ENCODE measurements at places on chromosomes 5 and 9.
A peak's percentile ranks its signal among the peaks of the same experiment; 100 is the strongest.

GRCh38 chr9:87064311-87064710, 117.0 kb upstream of the GAS1 start:
- DNase-seq = no peak

GRCh38 chr9:92257327-92257726, 36.2 kb downstream of the IARS1 start:
- DNase-seq = no peak

DNA sequence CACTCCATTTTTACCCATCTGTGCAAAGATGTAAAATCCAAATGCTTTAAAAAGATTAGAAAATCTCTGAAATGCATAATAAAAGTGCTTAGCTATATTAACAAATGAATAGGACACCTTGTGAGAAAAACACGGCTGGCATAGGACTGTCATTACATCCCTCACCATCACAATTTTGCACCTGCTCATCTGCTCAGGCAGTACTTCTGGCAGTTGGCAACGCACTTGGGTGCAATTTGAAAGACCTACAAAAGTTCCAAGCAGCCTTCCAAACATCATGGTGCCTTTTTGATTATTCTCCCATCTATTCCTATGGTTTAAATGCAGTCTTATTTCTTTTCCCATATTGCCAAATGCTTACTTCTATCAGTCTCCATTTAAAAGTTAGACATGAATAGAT, 501.8 kb downstream of the ENC1 start:
- DNase-seq = no peak

- no peak for DNase-seq
These were observed 151.0 kb downstream of the GCNT1 start for GRCh38 chr9:76610011-76610352.

GRCh38 chr5:174459071-174459702, 265.2 kb upstream of the MSX2 start:
- DNase-seq = no peak

DNA sequence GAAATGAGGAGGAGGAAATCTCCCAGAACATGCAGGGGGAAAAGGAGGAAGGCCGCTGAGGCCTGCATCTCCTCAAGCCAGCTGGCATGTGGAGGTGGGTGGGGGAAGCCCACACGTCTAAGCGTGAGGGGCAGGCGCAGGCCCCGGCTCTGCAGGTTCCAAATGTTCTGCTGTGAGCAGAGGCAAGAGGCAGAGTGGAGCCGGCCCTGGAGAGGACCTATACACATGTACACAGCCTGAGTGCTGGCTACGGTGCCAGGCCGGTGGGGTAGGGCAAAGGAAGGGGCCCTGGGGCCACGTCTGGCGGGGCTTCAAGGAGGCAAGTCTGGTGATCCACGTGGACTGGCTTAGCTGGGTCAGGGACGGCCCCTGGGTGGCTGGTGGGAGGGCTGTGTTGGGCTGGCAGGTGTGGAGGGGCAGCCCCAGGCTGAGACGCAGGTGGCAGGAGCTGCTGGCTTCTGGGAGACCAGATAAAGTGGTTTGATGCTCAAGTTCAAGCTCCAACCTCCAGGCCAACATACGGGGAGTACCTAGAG, 26.4 kb downstream of the LPCAT1 start:
- no peak for DNase-seq

DNA sequence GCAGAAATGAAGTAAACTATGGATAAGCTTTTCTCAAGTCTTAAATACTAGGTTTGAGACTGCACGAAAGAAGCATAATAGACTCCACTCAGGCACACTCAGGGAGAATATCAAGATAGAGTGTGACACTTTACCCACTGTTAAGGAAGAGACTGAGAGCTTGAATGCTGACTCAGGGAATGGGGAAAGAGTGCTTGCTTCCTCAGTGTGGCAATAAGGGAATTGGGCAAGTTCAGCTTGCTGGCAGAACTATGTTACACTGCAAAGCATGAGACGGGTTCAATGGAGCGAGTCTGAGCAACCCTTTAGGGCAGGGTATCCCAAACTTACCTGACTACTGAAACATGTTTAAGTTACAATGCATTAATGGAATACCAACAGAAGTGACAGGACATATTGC, 237.7 kb upstream of the MEF2C start:
- DNase-seq = no peak

- no peak for DNase-seq
These were observed 221.1 kb downstream of the ISL1 start for GRCh38 chr5:51604324-51604723.

GRCh38 chr5:91033370-91033769, 349.7 kb downstream of the ARRDC3 start:
- no peak for DNase-seq

- no peak for DNase-seq
These were observed 245.8 kb upstream of the PCSK5 start for GRCh38 chr9:75644649-75645048.

DNA sequence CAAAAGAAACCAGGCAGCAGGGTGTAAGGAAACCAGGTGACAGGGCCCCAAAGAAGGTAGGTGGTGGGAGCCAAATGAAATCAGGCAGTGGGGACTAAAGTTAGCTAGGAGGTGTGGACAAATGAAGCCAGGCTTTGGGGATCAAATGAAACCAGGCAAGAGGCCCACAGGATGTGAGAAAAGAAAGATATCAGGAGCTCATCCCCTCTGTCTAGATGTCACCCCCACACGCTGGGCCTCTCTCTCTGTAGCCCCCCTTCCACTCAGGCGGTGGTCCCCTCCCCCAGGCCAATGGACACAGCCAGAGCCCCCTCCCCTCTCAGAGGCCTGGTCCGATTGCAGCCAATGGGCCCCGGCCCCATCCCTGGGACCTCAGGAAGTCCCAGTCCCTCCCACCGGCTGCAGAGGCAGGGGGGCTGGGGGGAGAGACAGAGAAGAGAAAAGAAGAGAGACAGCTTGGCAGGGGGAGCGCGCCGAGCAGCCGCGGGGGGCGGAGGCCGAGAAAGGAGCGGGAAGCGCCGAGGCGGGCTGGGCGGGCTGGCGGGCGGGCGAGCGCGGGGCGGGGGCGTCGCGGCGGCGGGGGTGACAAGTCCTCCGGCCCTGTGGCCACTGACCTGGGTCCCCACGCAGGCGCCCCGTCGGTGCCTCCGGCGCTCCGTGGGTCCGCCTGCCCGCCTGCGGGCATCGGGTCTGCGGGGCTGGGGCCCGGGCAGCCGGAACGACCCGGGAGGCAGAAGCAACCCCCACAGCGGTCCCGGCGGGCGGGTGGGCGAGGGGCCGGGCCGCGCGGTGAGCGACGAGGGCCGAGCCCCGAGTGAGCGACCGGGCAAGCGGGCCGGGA, 11.9 kb downstream of the CNTFR start:
- DNase-seq = no peak

DNA sequence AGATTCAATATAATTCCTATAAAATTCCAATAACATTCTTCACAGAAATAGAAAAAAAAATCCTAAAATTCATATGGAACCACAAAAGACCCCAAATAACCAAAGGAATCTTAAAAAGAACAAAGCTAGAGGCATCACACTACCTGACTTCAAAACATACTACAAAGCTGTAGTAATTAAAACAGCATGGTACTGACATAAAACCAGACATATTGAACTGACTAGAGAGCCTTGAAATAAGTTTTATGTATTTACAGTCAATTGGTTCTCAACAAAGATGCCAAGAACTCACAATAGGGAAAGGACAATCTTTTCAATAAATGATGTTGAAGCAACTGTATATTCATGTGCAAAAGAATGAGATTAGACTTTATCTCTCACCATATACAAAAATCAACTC, 36.9 kb downstream of the BTNL9 start:
- DNase-seq = no peak

- DNase-seq = no peak
These were observed 62.2 kb downstream of the ADAMTS16 start for GRCh38 chr5:5202321-5202720.

- no peak for DNase-seq
These were observed 9.2 kb upstream of the SHROOM1 start for GRCh38 chr5:132839426-132840301.

- DNase-seq = no peak
These were observed 57.7 kb downstream of the DCP2 start for GRCh38 chr5:113034182-113034773.

GRCh38 chr5:167949435-167949834, 342.0 kb upstream of the WWC1 start:
- no peak for DNase-seq

DNA sequence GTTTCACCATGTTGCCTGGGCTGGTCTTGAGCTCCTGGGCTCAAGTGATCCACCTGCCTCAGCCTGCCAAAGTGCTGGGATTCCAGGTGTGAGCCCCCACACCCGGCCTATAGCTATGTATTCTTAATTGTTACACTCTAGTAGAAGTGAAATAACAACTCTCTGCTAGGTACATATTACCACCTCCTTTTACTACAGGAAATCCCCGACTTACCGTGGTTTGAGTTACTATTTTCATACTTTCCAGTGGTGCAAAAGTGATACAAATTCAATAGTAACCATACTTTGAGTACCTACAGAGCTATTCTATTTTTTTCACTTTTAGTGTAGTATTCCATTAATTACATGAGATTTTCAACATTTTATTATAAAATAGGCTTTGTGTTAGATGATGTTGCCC, 719 bp downstream of the ARL14EPL start:
- no peak for DNase-seq

- DNase-seq = no peak
These were observed 23.0 kb upstream of the CEP78 start for GRCh38 chr9:78212868-78213267.

- no peak for DNase-seq
These were observed 8.7 kb downstream of the PDLIM4 start for GRCh38 chr5:132266031-132266835.

DNA sequence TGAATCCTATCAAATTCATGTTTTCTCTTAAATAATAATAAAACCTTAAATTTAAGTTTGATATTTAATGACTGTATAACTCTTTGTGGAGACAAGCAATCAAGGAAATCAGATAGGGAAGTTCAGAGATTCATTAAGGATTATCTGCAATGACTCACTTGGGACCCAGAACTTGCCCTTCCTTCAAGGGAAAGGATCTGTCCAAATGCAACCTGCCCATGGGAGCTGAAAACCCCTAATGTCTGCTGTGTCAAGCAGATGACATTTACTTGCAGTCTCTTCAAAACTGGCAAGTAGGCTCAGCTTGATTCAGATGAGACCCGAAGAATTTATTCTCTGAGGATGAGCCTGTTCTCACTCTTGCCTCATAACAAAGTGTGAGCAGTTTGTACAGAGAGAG, 1577.6 kb downstream of the EFNA5 start:
- no peak for DNase-seq

GRCh38 chr5:57316798-57317327, 143.0 kb downstream of the GPBP1 start:
- no peak for DNase-seq

DNA sequence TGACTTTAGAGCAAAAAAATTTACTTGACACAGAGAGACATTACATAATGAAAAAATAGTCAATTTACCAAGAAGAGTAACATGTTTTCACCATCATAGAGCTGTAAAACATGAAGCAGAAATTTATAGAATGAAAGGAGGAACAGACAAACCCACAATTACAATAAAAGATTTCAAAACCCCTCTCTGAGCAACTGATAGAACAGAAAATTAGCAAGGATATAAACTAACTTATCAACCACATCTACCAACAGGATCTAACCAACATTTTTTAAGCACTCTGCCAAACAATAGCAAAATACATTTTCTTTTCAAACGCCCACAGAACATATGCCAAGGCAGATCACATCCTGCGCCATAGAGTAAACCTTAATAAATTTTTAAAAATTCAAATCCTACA, 17.9 kb downstream of the SLCO4C1 start:
- no peak for DNase-seq

- DNase-seq = peak; percentile 21
These were observed 754 bp downstream of the VDAC1 start for GRCh38 chr5:134003817-134004625.

- no peak for DNase-seq
These were observed 60.0 kb upstream of the TUT7 start for GRCh38 chr9:86413971-86414880.

DNA sequence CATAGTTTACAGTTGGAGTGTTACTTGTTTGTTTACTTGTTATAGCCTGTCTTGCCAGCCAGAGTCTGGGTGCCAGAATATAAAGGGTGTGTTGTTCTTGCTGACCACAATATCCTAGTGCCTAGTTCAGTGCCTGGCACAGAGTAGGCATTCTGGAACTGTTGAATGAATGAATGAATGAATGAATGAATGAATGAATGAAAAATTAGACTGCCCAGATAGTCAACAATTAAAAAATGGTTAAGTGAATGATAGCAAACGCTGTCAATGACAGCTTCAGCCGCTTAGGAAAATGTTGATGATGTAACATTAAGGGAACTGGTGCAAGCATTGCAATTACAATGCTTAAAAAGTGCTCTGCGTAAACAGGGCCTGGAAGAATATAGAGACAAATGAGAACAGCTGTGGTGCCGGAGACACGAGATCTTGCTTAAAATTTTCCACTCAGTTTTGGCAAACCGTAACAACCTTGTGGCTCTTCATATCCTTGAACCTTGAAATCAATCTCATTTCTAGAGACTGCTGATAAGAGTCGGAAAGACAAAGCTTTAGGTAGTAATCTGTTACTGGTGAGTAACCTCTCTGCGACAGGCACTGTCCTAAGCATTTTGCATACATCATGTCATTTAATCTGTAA, 4.7 kb upstream of the TTLL11 start:
- DNase-seq = no peak

- peak; percentile 64 for DNase-seq
These were observed 5.1 kb downstream of the RGS14 start for GRCh38 chr5:177362610-177363507.
